GM04503 (cell line): ENCODE measurements at places on chromosomes 6 and 20.

DNA sequence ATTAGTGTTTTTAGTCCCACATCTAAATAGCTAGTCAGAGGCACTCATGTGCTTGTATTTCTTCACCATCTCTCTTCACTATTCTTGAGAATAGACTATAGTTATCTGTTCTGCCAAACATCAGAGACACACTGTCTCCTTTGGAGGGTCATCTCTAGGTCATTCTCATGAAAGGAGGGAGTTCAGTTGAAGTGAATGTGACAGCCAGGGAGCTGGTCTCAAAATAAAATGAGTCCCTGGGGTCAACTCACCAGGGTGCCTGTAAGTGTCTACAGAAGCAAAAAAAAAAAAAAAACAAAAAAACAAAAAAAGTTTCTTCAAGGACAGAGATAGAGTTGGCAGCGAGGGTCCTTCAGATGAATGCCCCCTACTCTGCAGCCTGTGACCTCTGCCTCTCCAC is 171.0 kb downstream of the ID4 start:
- no peak for DNase-seq

GRCh38 chr6:2186516-2186915 is 58.9 kb downstream of the GMDS start:
- no peak for DNase-seq

DNA sequence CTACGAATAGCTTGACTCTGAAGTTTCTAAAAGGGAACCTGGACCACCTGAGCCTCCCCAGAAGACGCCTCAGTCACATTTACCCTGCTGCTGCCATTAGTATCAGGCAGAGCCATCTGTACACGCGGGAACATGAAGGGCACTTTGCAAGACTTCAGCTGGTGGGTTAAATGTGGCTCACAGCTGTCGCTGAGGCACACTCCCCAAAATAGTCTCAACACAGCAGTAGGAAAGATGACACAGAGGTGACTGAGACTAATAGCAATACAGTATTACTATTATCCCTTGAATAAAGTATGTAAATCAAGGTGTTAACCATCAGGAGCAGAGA is 29.0 kb downstream of the PSMB1 start:
- DNase-seq: no peak

GRCh38 chr6:113735491-113735890 is 121.7 kb upstream of the MARCKS start:
- DNase-seq: no peak

DNA sequence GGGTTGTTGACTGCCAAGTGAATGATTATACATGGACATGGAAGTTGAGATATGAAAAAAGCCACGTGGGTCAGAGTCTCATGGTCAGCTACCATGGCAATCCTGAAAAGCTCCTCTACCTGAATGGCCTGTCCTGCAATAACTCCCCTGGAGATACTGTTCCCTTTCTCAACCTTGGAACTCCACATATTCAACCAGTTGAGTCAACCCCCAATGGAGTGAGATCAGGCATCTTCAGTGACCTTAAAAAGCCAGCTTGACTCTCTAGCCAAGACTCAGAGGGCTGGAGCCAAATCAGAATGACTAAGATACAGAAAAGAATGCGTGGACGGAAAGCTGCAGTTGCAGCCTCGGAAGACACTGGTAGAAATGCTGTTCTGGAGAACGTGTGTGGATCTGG is 341.3 kb downstream of the FOXA2 start:
- no peak for DNase-seq

DNA sequence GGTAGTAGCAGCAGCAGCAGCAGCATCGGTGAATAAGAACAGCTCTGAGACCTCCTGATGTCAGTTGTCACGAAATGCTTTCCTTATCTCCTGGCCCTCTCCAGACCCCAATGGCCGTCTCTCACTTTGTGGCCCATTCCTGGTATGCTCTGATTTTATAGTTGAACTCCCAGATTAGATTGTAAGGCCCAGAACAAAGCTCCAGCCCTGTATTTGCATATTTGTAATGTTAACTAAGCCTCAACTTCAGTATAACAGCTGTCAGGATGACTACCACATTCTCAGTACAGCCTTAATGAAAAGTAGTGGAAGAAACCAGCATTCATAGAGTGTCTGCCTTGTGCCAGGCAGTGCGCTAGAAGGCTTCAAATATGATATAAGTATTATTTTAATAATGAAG is 180.9 kb downstream of the SASH1 start:
- no peak for DNase-seq

- DNase-seq: no peak
Measured at GRCh38 chr6:20467437-20467836, 65.8 kb downstream of the E2F3 start.
